Suppressor macrophage (primary cell): ENCODE measurements at places on chromosomes 16 and 17.

DNA sequence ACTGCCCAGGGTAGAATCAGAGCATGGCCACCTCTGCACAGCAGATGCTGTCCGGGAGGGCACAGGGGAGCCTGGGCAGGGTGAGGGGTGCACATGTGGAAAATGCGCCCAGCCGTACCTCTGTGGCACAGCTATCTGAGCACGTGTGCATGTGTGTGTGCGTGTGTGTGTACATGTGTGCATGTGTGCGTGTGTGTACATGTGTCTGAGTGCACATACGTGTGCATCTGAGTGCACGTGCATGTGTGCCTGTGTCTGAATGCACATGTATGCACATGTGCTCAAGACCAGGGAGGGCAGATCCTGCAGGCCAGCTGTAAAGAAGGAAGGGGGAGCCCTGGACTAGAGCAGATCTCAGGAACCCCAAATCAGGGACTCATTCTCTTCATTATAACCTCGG, 37.3 kb upstream of the ENPP7 start:
- DNase-seq, result no peak

DNA sequence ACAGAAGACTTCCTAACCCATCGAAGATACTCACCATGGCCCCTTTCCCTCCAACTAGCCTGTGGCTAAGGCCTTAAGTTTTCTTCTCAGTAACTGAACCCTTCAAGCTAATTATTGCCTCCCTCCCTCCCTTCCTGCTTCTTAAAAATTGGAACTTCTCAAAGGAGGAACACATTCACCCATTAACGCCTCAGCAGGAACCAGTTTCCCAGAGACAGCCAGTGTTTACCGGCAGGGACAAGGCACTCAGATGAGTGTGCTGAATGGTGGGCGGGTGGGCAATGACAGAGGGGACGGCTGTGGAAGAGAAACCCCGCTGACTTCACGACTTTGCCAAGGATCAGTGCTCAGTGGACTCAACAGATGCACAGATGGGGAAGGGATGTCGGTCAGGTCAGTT, 20.3 kb downstream of the PITPNA start:
- no peak for DNase-seq

DNA sequence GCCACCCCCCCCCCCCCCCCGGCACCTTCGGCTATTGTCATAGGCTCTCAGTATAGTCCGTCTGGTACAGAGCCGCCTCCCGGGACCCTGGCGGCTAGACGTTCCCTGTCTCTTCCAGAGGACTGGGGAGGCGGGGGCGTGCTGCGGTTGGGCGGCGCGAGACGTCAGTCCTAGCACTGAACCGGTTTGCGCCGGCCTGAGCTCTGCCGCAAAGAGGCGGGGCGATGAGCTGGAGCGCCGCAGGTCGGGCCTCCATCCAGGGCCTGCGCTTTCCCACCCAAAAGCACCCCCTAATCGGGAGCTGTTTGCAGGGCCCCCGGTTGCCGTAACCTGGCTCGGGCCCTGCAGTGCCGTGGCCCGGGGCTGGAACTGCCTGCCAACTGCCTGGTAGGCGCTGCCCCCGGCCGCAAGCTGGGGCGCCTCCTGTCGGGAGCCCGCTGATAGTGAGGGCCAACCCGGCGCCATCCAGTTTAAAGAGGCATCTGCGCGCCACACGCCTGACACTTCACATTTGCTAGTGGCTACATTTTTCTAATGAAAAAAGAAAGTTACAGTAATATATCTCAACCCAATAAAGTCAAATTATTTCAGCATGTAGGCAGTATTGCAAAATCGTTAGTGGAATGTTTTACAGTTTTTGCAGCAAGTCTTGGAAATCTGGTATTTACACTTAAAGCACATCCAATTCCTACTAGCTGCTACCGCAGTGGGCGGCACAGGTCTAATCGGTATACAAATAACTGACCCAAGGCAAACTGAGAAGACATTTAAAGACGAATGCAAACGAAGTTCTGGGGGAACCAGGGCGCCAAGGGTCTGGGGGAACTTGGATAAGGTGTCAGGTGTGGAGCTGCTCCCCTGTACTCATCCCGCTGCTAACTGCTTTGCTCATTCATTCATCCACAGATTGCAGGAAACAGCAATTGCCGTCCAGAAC, 753 bp upstream of the USP22 start:
- no peak for DNase-seq

- DNase-seq, result no peak
These were observed 43.3 kb upstream of the CBFA2T3 start for GRCh38 chr16:89020068-89020924.

DNA sequence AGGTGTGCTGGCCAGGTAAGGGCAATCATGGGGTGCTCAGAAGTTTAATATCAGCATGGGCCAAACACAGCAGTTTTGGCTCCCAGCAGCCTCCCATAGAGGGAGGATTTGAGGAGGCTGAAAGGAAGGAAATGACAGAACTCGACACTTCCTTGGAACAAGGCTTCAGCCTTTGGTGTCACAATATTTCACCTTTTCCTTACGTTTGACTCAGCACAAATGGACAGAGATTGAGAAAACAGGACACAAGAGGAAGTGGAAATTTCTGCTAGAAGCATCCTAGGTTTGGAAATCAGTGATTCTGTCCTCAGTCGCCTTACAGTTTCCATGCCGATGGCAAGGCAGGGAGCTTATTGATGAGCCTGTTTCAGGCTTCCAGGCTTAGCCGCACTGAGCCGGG, 181.4 kb downstream of the MAF start:
- peak; percentile 64 for DNase-seq

- DNase-seq, result no peak
These were observed 13.6 kb upstream of the OGFOD3 start for GRCh38 chr17:82432017-82432416.

GRCh38 chr16:49890876-49891275, 35.0 kb upstream of the ZNF423 start:
- DNase-seq, result peak; percentile 40

GRCh38 chr16:21167360-21167759, 8.9 kb downstream of the LDAF1 start:
- DNase-seq, result no peak

DNA sequence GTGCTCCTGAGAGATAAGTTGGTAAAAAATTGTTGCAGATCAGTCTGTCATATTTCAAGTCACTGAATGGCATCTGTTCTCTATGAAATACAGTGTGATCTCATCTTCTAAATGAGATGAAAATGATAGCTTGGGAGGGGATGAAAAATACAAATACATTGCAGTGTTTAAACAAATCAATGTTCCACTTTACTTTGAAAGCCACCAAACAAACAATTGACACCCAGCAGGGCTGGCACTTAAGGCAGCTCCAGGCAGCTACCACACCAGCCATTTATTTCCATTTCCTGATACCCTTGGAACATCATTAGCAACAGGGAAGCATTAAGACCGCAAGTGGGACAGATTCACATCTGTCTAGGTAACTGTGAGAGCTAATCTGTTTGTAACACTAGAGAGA, 827.6 kb upstream of the KIF2B start:
- DNase-seq, result no peak
